Hematopoietic multipotent progenitor cell treated with erythropoietin and hydrocortisone succinate and interleukin-3 and kit ligand, for 17 days (in vitro differentiated cells): ENCODE measurements at places on chromosomes 12 and 14.

DNA sequence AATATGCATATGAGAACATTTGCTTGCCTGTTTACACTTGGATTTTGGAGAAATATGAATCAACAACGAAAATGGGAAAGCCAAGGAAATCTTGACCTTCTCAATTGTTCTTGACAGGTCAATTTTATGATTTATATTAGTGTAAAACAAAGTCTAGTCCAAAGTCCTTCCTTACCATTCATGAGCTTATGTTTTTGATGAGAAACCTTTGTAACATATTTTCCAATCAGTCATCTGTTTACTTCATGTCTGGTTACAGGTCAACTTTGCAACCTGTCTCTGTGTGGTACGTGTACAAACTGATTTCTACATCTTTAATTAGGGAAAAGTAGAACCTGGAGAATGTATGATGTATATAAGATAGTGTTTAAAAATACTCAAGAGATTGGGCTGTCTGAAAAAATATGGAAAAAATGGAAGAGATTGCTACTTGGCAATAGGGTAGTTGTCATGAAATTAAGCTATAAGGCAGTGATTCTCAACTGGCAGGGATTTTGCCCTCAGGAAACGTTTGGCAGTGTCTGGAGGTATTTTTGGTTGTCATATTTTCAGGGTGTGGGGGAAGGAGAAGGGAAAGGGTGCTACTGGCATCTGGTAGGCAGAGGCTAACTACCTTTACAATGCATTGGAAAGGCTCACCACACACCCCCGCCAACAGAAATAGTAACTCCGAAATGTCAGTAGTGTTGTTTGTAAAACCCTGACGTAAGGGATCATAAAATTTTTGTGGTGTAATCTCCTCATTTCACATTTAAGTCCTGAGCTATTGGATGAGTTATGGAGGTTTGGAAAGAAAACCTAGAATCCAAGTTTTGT lies 110.4 kb upstream of the PTPRB start:
- DNase-seq, result no peak

DNA sequence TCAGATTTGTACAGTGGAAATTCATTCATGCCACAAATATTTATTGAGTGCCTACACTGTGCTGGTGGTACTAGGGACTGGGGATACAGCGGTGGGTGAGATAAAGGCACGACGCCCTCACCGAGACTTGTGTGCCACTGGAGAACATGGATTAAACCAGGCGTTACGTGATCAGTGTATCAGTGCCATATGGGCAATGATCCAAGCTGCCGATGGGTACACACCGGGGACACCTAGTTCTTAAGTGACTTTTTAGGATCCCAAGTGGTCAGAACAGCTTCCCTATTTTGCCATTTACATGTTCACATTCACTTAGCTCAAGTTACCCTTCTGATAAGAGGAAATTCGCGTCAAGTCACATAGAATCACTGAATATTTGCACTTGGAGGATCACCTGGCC lies 236.7 kb downstream of the CACNA1C start:
- no peak for DNase-seq

GRCh38 chr14:64715146-64715627 lies 11.0 kb downstream of the PLEKHG3 start:
- no peak for DNase-seq

GRCh38 chr14:51507906-51508511 lies 143.7 kb upstream of the FRMD6 start:
- no peak for DNase-seq

- DNase-seq, result no peak
Observed at GRCh38 chr12:21478756-21479455, 22.5 kb downstream of the RECQL start.

GRCh38 chr12:130179621-130180020 lies 17.4 kb downstream of the FZD10 start:
- no peak for DNase-seq

DNA sequence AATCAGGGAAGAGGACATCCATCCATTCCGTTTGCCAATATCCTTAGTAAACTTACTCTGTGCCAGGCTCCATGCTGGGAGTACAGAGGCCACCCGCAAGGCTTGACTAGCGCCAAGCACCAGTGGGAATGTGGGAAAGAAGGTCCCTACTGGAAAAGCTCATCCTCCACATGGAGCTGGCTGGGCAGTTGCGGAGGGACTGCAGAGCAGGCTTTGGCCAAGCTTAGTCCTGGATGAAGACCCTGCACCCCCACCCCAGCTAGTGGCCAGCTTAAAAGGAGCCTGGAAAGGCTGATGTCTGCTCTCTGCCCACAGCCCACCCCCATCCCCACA lies 22.4 kb upstream of the EIF2B2 start:
- no peak for DNase-seq

DNA sequence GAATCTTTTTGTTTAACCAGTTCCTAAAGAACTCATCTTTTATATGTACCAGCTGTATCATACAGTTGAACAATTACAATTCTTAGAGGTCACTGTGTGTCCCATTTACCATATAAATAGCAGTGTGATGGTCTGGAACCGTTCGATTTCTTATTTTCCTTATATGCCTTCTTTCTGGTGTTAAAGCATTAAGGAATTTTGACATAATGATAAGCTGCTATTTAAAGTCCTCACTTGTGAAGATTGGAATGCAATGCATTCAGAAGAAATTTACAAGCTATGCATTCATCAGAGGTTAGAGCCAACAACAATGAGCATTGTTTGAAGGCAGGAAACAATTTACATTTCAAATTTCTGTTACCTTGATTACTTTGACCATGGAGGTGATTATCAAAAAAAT lies 80.0 kb upstream of the PRICKLE1 start:
- no peak for DNase-seq

- no peak for DNase-seq
Observed at GRCh38 chr14:97432586-97432985, 635.4 kb downstream of the VRK1 start.

GRCh38 chr12:4900327-4900726 lies 9.4 kb upstream of the KCNA1 start:
- no peak for DNase-seq
